ENCODE measurements at places on chromosomes 7 and 10. TPM values are rescaled to one million over a fixed set of nuclear protein-coding genes. Genes with fewer than 3 reads are reported as not detected.

DNA sequence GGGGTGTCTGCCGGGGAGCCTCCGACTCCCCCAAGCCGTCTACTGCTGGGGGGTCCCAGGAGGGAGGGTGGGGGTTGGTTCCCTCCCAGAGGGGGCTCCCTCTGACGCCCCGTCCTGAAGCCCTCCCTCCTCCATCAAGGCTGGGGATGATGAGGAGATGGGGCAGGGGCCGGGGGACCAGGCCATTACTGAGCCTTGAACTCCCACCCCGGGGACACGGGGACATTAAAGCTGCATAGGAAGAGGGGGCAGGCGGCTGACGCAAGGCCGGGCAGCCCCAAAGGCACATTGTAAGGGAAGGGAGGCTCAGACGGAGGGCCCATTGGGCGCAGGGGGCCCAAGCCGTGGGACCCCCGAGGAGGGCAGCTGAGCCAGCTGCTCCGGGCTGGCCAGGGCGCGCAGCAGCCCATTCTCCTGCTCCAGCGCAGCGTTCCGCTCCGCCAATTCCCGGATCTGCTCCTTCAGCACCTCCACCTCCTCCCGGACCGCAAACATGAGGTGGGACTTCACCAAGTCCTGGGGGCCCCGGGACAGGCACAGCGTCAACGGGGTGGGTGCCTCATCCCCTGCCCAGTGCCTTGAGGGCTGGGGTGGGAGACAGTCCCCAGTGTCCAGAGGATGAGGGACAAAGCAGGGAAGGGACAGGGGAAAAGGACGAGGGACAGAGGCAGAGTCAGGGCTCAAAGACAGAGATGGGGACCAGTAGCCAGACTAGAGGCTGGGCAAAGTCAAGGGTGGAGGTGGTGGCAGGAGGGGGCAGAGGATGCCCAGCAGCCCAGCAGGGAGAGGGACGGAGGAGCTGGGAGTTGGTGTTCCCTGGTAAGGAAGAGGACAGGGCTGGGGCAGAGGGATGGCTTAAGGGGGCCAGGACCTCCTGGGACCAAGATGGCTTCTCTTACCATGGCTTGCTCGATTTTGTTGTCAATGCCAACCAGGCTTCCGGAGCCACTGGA, 2.9 kb upstream of the SPACDR start:
- DNase-seq, result no peak

GRCh38 chr7:9718071-9718661, 1255.5 kb upstream of the PHF14 start:
- no peak for DNase-seq

DNA sequence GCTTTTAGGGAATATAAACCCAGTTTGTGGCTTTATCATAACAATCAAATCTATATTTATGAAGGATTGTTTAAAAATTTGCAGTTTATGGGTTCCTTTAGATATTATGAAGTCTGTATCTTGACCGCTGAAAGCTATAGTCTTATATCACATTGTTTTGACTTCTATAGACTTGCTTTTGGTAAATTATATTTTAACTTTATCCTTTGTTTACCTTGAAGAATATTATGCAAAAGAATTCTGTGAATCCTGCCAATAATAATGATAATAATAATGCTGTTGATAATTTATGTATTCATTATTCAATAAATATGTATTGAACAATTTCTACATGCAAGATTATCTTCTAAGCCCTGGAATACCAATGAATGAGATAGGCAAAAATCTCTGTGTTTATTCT, 101.9 kb upstream of the MTPN start:
- DNase-seq, result no peak

- DNase-seq, result no peak
These were observed 41.3 kb upstream of the ARL4A start for GRCh38 chr7:12646139-12646538.

DNA sequence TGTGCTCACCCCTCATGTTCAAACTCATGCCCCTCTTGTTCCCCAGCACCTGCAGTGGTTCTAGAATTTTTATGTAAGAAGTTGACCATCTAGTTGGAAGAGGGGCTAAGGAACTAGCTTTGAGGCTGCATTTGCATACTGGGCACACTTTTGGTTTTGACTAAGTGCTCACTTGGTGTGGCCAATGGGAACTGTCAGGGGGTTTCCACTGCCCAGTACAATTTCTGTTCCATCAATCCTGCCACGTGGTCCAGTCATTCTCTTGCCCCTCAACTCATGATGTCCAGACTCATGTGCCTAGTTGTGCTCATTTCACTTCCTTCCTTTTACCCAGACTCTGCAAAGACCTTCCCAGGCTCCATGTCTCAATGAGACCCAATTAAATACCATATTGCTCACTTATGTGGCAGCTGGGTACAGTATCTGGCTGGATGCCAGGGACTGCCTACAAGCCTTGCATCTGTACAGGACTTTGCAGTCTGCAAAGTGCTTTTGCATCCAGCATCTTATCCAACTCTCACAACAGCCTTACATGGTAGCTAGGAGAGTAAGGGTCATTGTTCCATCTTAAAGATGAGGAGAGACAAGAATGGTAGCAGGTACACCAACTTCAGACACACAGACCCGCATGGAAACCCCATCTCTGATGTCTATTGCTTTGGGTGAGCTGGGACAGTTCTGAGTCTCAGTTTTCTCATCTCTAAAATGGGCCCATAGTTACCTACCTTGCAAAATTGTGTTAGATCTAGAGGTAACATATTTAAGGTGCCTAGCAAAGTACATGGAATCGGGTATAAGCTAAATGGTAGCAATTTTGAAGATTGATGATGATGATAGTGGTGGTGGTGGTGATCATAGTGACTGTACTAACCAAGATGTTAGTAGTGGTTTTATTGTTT, 30.1 kb upstream of the KCNMA1 start:
- DNase-seq, result no peak

DNA sequence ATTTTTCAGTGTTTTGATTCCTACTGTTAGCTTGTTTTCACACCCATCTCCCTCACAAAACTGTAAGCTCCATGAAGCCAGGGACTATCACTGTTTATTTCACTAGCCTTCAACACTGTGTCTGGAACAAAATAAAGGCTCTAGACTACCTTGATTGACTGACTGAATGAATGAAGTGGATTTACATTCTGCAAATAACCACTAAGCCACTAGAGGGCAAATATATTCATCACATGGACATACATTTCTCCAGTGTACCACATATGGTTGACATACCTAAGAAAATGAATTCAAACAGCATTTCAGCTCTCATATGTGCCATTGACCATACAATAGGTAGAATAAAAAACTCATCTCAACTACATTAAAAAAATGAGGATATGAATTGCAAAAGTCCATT, 185.9 kb downstream of the RAB11FIP2 start:
- peak; percentile 10 for DNase-seq

- DNase-seq, result no peak
These were observed 67.0 kb upstream of the ZMIZ2 start for GRCh38 chr7:44681645-44682044.

The UTF1 gene
- total RNA-seq, result not detected

The TET1 gene
- 2.3 TPM for total RNA-seq

All from Panc1 (cell line).